ENCODE measurements at places on chromosomes 3 and 15. TPM values are rescaled to one million over a fixed set of nuclear protein-coding genes. Genes with fewer than 3 reads are reported as not detected.

Gene GOLGA6L7
- total RNA-seq = not detected

DNA sequence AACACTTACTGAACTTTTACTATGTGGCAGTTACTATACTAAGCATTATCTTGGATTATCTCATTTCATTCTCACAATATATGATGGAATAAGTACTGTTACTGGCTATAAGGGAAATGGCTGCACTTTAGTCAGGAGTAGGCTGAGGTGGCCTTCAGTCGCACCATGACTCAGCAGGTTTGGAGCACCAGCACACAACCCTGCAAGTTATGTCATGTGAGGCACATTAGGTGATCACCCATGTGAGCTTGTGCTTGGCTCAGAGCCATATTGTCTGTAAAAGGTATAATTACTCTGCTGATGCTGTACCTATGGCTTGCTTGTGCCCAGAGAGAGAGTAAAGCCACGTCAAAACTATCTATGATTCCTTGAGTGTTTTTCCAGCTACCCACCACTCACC, 54.1 kb upstream of the TIPARP start:
- DNase-seq = no peak

GRCh38 chr3:47404955-47405790, 24.4 kb downstream of the PTPN23 start:
- DNase-seq = no peak

DNA sequence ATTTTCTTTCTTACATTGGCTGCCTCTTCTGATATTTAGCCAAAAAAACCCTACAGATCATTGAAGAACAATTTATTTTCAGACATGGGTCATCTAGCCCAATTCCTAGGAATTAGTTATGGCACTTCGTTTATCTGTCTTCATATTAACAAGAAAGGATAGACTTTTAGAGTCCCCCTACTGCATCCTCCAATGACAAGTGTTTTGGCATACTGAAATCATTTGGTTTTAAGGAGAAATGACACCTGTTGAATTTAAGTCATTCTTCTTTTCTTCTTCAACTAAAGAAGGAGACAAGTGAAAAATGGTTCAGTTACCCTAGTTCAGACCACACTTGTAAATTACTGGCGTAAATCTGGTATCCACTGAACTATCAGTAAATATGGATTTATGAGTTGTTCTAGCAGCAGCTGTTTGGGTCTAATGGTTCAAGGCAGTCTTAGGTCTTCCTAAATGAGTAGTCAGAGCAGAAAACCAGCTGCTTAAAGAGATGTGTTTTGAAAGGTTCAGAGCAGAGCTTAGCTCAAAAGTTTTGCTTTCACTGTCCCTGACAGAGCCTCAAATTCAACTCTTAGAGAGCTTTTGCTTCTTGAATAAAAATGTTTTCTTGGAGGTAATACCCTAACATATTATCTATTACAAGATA, 5.6 kb downstream of the VGLL3 start:
- DNase-seq = no peak

DNA sequence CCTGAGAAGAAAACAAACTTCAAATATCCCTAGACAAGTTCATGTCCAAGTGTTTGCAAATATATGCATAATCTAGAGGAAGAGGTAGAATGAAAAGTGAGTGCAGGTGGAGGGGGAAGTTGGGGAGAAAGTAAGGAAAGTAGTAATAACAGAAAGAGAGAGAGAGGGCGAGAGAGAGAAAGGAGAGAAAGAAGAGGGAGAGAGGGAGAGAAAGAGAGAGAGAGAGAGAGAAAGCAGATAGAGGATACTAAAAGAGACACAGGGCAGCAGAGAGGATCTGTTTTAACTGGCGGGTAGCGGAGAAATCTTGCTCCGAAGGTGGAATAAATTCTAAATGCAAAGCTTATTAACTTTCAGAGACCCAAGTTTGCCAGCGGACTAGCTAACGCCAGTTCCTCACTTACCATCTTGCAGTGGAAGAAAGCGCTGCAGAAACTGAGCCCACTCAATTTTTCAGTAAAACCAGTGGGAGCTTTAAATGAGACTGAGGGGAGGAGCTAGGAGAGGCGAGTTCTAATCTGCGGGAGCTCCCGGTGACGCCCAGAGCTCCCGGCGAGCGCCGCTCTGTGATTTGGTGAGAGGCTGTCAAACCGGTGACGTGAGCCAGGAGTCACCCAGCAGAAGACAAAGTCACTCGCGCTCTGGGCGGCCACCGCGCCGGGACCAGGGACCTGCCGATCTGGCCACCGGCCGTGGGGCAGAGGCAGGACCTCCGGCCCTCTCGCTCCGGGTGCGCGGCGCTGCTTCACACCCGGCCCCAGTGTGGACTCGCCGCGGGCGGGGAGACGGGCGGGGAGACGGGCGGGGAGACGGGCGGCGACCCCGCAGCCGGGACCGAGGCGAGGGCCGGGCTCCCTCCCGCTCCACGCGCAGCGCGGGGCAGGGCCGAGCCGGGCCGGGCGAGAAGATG, at the start of gene GMNC:
Gene GMNC (minus strand): TSS at position 486 of the 910 bp plus-strand sequence. CDS start 79 bp downstream, at position 407.
- peak; percentile 60 for DNase-seq

GRCh38 chr3:168424059-168424734, 328.5 kb upstream of the GOLIM4 start:
- DNase-seq = no peak

Gene MESP2
- total RNA-seq = not detected

Gene CDV3
- total RNA-seq = 107 TPM

DNA sequence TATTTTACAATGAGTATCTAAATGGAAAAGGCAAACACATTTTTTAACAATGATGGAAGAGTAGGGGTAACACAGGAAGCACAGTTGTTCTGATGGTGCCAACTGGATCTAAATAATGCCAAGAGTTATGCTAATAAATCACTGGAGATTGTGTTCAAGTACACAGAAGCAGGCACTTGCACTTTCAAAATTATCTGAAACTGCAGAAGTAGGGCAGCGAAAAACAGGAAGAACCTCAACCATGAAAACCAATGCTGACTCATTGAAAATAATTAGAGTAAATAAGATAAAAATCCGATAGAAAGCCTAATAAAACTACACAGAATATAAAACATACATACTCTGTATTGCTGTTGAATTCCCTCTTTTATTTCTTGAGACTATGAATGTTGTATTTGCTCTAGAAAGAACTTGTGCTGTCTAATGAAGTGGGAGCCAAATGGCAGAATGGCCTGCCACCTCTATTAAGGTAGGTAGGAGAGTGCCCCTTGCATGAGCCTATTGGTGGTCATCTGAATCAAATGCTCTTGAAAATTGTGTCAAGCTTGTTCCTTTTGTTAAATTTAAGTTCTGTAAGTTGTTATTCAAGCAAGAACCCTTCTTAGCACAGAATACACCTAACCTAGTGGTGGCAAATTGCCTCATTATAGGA, 93.7 kb downstream of the ABI3BP start:
- DNase-seq = no peak

- no peak for DNase-seq
Measured at GRCh38 chr3:170689296-170689829, 103.5 kb upstream of the SLC7A14 start.

Gene GOLGA8G
- total RNA-seq = not detected

DNA sequence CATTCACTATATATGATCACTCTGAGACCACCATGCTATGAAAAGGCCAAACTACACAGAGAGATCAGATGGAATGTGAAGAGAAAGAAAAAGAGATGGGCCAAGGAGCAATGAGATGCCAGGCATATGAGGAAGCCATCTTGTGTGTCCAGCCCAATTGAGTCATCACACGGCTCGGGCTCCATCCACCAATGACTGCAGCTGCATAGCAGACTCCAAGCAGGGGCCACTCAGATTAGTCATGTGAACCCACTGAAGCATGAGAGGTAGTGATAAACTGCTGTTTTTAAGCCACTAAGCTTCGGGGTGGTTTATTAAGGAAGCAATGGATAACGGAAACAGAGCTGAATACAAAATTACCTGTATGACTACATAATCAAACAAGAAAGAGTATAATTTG, 185.9 kb downstream of the SUCLG2 start:
- no peak for DNase-seq

Gene TGM5
- total RNA-seq = not detected

Gene GOLGA8R
- 0.29 TPM for total RNA-seq

DNA sequence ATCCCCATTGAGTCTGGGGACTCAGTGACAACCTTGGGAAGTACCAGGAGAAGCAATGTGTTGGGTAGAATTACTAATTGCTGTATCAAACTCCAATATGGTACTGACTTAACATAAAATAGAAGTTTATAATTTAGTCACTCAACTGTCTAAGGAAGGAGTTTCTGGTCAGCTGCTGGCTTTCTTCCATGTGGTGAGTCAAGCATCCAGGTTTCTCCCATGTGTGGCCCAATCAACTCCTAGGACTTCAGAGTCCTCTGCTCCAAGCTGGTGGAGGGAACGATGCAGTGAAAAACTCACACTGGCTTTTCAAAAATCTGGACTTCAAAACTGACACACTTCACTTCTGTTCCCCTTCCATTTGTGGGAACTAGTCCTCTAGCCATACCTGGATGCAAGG, 25.2 kb downstream of the WNT5A start:
- no peak for DNase-seq

- DNase-seq = no peak
Measured at GRCh38 chr3:98705212-98705611, 57.9 kb upstream of the ST3GAL6 start.

DNA sequence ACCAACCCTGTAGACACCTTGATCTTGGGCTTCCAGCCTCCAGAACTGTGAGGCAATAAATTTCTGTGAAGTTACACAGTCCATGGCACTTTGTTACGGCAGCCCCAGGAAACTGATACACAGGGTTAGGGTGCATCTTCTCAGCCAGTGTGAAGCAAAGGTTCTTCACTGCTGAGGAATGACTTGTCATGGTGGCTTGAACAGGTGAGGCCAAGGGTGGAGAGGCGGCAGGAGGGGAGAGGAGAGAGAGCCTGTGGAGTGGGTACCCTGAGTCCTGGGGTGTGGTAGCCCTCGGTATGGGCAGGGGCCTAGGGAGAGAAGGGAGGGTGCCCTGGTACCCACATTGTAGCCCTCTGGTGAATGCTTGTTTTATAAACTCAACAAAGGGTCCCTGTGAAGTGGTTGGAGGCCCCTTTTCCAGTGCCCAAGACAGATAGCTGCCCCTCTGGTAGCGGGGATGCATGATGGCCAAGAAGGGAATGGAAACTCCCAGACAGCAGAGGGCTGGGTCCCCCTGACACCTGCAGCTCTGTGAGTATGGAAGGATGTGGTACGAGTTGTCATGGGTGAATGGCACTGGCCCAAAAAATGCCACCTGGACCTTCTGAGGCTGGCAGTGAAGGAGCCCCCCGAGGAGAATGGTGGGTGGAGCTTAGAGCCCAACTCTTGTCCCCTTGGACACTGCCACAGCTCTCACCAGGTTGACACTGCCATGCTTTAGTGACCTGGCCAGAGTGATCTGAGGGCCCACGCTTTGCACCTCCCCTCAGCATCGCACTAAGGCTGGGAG, 49.6 kb downstream of the SPSB4 start:
- no peak for DNase-seq

GRCh38 chr15:101017093-101017754, 98.1 kb downstream of the LRRK1 start:
- DNase-seq = no peak

Gene DGKG
- total RNA-seq = 10.7 TPM

Measured in uterus (tissue), 4 donors.